A673 (cell line): ENCODE measurements at places on chromosomes 1 and 21. TPM values are rescaled to one million over a fixed set of nuclear protein-coding genes. Genes with fewer than 3 reads are reported as not detected.

- no peak for DNase-seq
Measured at GRCh38 chr1:9143250-9143649, 14.3 kb upstream of the GPR157 start.

DNA sequence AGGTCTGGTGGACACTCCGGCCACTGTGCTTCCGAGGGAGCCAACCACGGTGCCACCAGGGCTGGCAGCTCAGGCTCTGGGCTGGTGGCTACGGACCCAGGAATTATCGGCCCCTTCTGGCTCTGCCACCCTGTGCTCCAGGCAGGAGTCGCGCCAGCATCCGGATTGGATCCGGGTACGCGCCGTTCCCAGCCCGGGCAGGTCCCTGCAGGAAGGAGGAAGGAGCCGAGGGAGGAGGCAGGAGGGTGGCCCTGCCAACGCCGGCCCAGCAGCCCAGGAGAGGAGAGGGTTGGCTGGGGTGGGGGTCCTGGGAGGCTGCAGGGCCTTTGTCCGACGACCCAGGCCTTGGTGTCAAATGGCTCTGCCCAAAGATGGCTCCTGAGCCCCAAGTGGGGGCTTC lies 160.5 kb downstream of the CASZ1 start:
- no peak for DNase-seq

DNA sequence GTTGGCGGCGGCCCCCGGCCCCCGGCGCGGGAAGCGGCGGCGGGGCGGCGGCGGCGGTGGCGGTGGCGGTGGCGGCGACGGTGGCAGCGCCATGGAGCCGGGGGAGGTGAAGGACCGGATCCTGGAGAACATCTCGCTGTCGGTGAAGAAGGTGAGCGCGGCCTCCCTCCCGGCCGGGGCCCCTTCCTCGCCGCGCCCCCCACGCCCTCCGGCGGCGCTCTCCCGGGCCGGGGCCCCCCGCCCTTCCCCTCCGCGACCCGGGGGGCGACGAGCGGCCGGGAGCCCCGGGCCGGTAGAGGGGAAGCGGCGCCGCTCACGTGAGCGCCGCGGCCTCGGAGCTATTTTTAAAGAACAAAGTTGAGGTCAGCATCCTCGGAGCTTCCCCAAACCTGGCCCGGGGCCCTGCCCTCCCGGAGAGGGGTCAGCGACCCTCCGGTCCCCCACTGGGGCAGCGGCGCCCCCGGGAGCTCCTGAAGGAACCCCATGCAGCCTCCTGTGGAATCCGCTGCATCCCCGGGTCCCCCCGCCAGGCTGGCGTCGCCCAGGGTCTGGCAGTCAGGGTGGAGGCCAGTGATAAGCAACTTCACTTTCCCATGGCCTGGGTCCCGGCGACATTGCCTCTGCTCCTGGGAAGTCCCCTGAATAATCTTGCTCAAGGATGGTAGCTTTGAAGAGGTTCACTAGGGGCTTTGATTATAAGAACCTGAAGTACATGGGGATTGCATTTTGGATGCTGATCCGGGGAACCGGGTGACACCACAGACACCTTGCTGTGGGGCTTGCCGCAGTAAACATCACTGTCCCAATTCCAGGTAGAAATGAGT lies 560 bp downstream of the PLEKHM2 start:
- DNase-seq, result no peak

DNA sequence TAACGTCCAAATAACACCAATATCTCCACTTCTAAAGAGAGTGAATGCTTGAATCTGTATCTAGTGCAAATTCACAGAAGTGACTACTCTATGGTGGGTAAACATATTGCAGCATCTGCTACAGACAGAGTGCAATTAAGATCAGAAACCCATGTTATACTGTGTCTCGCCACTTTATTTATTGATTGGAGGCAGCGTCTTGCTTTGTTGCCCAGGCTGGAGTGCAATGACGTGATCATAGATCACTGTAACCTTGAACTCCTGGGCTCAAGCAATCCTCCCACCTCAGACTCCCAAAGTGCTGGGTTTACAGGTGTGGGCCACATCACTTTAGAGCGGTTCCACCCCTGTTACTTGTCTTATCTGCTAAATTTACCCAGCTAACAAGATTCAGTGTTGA lies 57.0 kb downstream of the HLCS start:
- DNase-seq, result no peak

- DNase-seq, result no peak
Measured at GRCh38 chr1:109644670-109645069, 11.2 kb upstream of the GSTM4 start.

GRCh38 chr21:38416791-38417190 lies 81.5 kb downstream of the ERG start:
- no peak for DNase-seq

Gene ANGPTL1
- 5.0 and 6.8 TPM in 2 replicates for total RNA-seq

DNA sequence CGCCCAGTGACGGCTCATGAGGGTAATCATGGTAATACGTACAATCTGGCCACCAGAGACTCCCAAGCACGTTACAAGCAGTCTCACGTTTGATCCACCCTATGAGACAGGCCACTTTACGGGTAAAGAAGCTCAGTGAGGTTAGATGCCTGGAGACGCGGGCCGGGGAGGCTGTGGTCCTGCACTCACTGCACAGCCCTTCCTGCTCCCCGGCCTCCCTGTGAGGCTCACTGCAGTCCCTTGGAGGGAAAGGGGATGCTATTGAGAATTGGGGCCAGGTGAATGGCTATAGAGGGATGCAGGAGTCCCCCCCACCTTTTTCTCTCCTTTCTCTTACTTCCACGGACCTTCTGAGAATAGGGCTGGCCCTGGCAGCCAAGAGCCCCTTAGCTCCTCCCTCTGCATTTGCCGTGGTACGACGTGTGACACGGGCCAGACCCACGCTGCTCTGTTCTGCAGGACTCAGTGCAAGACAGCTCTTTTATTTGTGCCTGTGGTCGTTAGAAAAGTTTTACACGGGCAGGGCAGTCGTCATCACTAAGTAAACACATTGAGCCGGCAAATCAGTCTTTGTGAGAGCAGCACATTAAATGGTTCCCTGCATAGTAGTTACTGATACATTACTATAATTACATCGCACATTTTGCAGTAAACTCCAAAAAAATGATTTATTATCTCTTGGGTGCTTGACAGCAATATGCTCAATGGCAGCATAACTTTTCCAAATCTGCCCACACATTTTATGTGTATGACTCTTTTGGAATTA lies 18.8 kb downstream of the KIF26B start:
- no peak for DNase-seq

- peak; percentile 42 for DNase-seq
Measured at GRCh38 chr1:27650539-27651175, 15.7 kb upstream of the FGR start.

- DNase-seq, result peak; percentile 33
Measured at GRCh38 chr1:37509181-37509580, 5.4 kb downstream of the MEAF6 start.

DNA sequence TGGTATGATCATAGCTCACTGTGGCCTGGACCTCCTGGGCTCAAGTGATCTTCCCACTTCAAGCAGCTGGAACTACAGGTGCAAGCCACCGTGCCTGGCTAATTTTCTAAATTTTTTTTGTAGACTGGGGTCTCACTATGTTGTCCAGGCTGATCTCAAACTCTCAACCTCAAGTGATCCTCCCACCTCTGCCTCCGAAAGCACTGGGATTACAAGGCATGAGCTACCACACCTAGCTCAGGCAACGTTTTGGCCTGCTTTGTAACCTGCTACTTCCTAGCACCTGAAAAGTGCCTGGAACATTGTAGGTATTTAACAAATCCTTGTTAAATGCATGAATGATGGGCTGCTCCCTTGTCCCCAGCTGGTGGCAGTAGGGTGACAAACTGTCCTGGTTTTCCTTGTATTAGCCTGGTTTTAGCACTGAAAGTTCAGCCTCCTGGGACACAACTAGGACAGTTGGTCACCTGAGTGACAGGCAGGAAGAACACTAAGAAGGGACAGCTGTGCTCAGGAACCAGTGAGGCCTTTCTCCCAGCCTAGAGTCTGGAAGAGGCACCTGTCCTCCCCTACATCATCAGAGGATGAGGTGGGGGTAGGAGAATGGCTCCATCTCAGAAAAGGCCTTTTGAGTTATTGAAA lies 88.5 kb upstream of the CD34 start:
- DNase-seq, result no peak
